Activated CD8-positive, alpha-beta memory T cell treated with anti-CD3 and anti-CD28 coated beads, Interleukin-2, amount 10 ng/mL, durations not matched to agents 7 days and 5 days (primary cell): ENCODE measurements at places on chromosomes 6 and 20.

DNA sequence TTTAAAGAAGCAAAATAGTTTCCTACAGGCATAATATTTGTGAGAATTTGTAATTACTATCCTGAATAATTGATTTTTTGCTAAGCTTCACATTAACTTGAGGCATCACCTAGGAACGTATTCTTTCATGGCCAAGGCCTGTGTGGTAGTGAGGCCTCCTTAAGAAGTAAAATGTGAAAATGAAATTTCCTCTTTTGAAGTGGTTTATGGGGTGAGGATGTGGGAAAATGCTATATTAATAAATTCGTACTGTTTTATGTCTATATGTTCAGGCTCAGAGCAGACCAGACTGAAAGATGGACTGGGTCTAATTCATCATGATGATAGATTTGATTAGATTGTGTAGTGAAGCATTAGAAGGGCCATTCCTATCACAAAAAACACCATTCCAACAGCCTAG, 33.1 kb downstream of the MYLIP start:
- no peak for DNase-seq

GRCh38 chr6:95143408-95144180, 433.7 kb upstream of the MANEA start:
- DNase-seq = no peak

GRCh38 chr6:16939839-16940238, 162.0 kb upstream of the STMND1 start:
- no peak for DNase-seq

DNA sequence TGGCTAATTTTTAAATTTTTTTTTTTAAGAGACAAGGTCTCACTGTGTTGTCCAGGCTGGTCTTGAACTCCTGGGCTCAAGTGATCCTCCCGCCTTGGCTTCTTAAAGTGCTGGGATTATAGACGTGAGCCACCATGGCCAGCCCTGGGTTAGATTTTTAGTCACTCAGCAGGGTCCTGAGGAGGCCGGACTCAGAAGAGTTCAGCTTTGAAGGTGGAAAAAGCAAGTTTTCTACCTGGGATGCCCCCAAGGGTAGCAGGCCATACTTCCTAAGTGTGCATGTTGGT, 44.2 kb downstream of the FGD2 start:
- no peak for DNase-seq

DNA sequence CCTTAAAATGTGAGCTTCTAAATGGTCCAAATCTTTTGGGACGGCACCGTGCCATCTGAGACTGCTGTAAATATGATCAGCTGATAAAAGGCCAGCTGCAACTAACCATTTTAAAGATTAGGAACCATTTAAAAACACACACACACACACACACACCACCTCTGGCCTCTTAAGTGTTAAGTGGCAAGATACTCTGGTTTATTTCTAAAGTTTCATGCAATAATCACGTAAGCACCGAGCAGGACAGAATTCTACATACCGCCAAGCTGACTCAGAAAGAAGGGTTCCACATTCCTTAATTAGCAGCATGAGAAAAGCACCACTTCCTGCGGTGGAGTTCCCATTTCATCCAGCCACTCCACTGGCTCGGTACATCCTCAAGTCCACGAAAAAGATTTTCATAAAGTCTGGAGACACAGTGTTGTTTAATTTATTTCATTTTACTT, 17.8 kb upstream of the ZNF217 start:
- DNase-seq = peak; percentile 36

DNA sequence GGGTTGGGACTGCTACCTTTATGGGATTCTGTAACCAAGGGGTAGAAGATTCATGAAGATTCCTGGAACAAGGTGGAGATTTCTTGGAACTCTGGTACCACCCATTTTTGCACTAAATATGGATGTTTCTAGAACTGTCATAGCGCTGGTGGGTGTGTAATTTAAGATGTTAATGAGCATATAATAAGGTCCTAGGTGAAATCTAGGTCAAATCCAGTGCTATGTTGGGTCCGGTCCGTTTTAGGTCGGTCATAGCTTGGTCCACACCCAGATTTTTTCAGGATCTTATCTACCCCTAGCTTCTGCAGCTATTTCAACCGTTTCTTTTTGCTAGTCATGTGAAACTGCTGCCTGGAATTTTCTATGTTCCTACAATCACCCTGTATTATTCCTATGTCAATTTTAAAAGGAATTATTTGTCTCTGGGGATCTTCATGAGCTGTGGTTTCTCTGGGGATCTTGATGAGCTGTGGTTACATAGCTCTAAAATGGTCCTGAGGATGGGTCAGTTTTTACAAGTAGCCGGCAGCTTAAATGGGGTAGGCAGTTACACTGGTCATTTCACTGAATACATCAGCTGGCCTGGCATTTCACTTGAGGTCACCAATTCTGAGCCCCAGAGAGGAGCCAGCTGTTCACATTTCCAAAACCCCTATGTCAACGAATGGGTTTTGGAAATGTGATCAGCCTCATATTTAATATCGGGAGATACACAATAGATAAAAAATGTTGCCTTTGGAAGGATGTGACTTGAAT, 652.3 kb upstream of the FLRT3 start:
- no peak for DNase-seq

DNA sequence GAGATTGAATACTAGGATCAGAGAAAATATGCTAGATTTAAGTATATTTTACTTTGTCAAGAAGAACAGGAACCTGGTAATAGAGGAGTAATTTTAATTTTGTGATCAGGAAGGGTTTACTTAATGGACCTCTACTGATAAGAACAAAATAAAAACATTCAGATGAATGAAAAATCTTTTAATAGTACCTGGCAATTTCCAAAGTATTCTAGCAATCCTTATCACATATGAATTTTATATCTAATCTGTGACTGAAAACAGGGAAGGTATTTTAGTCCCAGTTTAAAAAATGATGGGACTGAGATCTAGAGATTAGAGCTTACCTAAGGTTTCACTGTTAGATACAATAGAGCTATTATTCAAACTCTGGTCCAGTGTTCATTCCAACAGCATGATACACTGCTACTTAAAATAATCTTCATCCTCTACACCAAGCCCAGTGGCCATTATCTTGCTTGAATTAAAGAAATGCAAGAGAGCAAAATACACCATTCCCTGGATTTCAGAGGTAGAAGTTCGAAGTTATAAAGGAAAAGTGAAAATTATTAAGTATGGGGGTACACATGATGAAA, 13.5 kb downstream of the SLC17A5 start:
- DNase-seq = no peak

GRCh38 chr6:110002676-110003075, 24.6 kb downstream of the GPR6 start:
- no peak for DNase-seq

- no peak for DNase-seq
Measured at GRCh38 chr20:4252005-4252404, 236.6 kb upstream of the RNF24 start.

DNA sequence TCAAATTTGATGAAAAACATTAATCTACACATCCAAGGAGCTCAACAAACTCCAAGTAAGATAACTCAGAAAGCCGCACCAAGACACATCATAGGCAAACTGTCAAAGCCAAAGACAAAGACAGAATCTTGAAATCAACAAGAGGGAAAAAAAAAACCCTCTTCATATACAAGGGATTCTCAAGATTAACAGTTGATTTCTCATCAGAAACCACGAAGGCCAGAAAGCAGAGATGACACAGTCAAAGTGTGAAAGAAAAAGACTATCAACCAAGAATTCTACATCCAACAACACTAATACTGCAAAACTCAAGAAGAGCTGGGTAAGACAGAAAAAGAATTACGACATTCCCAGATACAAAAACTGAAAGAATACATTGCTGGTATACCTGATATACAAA, 73.8 kb downstream of the CDK19 start:
- DNase-seq = no peak

DNA sequence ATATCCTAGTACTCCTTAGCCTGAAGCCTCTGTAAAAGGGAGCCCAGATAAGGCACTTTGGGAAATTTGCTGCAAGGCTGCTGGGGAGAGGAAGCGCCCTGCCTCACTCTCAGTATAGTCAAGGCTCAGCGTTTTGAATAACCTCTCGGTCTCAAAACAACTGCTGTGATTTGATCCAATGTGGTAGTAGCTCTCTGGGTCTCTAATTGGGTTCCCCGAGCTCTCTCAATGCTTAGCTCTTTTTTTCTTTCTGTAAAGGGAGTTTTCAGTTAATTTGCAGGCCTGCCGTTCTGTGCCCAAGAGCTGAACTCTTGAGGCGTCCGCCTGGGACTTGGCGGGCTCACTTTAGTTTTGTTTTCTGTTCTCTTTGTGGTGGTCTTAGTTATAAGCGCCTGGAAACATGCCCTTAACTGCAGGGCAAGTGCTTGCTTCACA, 41.2 kb downstream of the ZHX3 start:
- no peak for DNase-seq

DNA sequence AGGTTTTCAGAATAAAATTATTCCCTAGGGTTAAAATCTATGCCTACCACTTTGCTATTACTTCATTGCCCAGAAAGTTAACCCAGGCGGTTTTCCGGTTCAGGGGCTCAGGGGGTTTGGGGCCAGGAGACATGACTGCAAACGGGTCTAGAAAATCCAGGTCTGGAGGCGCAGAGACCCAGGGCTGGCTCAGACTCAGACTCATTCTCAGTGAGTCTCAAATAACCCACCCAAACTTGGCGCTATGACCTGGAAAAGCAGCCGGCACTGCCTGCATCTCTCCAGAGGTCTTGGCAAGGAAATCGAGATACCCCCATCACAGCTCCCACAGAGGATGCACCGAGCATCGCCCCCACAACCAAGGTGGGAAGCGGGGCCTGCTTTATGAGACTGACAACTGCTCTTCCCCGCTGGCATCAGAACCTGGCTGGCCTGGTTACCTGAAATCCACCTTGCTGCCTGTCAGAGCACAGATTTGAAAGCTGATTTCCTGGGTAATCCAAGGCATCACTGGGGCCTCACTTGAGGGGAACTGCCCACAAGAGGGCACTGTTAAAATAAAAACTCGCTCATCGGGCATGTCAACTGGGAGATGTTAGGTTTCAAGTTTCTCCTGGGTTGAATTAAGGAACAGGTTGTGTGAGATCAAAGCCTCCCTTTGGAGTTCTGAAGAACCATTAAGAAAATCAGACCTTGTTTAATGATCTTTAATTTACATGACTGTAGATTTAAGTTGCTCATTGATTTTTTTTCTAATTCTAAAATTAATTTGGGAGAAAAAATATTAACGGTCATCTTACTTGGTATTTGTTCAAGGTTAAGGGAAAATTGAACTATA, 55.1 kb downstream of the KIF16B start:
- no peak for DNase-seq

GRCh38 chr20:8331740-8332412, 199.8 kb downstream of the PLCB1 start:
- DNase-seq = no peak

DNA sequence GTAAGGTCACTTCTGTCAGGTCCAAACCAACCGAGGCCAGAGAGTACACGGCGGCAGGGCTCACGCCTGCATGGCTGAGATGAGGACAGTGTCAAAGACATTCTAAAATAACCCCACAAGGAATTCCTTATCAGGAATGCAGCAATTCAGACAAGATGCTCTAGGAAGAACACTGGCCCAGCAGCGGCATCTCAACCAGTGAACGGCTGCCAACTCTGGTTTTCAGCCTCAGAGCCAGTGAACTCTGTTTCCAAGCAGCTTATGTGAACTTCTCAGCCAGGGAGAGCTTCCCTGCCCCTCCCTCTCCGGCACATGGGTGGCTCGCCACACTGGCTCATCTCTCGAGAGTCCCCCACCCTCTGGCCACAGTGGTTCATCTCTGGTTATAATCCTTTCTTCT, 36.9 kb downstream of the KCNQ2 start:
- no peak for DNase-seq

DNA sequence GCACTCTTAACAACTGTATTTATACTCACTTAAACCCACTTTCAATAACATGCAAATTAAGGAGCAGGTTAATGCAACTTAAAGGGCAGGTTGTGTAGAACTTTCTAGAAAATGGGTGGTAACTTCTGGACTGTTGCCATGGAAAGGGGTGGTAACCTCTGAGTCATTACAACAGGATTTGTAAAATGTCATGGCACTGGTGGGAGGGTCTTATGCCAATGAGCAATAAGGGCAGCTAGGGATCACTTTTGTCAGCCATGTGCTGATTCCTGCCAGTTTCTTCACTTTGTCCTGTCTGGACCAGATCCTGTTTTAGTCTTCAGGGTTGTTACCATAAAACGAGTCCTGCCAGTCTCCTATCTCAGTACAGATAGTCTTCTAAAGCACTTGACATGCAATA, 560.5 kb upstream of the PTCHD4 start:
- DNase-seq = no peak

GRCh38 chr6:168384045-168385036, 56.6 kb upstream of the SMOC2 start:
- no peak for DNase-seq

GRCh38 chr6:56642366-56643261, at the start of gene DST:
DST (minus strand) TSS chr6:56642889.
- no peak for DNase-seq

GRCh38 chr20:50522053-50522674, 12.0 kb downstream of the PTPN1 start:
- DNase-seq = no peak

- DNase-seq = no peak
Measured at GRCh38 chr6:102223942-102224341, 830.4 kb downstream of the GRIK2 start.

DNA sequence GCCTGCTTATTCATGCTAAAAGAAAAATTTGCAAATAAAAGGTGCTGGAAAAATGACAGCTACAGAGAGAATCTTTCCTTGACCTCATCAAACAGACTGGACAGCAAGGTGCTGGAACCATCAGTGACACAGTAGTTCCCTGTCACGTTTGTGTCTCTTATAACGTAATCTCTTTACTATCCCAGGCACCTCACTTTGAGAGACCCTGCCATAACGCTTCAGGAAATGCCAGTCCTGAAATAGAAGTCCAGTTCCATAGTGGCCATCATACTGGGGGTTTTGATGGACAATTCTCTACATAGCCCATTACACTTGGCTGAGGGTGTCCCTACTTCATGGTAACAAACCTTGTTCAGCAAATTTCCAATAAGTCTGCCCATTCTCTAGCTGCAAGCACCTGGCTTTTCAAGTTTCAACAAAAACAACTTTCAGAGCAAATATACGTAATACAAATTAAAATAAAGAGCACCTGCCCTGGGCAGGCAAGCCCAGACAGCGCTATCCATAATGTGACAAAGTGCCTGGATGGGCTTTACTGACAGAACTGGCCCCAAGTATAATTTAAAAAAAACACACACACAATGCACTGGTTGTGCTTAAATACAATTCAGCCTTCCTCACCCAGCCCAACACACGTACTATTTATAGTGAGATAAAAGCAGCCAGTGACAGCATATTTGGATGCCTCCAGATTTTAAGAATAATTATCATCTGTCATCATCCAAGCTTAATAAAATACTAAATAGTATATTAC, 38.7 kb downstream of the CNKSR3 start:
- DNase-seq = no peak
